ENCODE measurements at places on chromosomes 3 and 15.

DNA sequence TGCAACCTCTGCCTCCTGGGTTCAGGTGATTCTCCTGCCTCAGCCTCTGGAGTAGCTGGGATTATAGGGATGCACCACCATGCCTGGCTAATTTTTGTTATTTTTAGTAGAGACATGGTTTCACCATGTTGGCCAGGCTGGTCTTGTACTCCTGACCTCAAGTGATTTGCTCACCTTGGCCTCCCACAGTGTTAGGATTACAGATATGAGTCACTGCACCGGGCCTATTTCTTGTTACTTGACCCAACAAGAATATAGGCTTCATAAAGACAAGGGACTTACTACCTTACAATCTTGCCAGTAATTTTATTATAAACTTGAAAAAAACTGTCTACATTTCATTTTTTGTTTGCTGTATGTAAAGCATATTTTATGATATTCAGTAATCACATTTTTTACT is 21.4 kb upstream of the ZBTB47 start:
- DNase-seq = no peak

DNA sequence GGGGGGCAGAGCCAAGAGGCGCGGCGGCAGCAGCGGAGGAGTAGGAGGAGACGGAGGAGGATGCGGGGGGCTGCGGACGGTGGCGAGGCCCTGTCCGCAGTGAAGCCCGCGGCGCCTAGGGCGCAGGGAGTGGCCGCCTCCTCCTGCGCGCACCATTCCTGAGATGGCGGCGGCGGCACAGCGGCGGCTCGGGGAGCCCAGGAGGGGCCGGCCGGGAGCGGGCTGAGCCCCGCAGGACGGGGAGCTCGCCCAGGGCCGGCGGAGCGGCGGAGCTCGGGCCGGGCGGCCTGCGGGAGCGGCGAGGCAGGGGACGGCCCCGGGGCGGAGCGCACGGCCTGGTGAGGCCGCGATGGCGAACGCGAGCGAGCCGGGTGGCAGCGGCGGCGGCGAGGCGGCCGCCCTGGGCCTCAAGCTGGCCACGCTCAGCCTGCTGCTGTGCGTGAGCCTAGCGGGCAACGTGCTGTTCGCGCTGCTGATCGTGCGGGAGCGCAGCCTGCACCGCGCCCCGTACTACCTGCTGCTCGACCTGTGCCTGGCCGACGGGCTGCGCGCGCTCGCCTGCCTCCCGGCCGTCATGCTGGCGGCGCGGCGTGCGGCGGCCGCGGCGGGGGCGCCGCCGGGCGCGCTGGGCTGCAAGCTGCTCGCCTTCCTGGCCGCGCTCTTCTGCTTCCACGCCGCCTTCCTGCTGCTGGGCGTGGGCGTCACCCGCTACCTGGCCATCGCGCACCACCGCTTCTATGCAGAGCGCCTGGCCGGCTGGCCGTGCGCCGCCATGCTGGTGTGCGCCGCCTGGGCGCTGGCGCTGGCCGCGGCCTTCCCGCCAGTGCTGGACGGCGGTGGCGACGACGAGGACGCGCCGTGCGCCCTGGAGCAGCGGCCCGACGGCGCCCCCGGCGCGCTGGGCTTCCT is at the start of gene GPR27:
Gene GPR27, plus strand, starts transcription at position 155 of the 909 bp plus-strand sequence. Its CDS starts 195 bp downstream, at position 350.
- DNase-seq = no peak

DNA sequence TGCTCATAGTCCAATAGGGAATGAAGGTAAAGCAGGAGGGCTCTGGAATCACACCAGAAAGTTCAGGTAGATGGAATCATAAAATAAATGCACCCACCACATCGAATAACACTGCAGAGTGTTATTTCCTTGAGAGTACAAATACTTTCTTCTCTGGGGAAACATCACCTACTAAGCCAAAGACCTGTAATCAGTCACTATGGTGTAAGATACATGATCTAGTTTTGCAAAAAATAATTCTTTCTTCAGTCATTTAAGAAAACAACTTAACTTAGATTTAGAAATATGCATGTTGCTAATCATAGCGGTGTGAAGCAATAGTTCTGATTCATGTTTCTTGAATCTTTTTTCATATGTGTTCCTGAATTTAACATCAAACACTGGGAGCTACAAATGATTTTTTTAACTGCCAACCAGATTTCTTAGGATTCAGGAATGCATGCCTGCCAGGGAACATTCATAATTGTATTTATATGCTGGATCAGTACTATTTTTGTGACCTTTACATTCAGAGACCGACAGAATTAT is 40.2 kb upstream of the MEIS2 start:
- no peak for DNase-seq

GRCh38 chr3:176692966-176693785 is 504.1 kb downstream of the TBL1XR1 start:
- no peak for DNase-seq

DNA sequence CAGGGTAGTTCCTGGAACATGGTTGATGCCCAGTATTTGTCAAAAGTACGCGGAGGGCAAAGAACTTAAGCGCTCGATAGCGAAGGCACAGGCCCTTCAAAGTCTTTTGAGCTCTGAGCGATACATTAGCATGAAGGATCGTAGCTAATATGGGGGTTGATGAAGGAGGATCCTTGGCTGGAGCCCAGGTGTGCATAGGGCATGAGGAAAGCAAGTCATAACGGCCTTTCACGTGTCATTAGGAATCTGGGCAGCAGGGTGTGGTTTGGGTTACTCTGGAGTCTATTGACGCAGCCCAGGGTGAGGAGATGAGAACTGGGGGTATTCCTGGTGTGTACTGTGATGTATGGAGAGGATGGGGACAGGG is 31.7 kb downstream of the SPINK8 start:
- DNase-seq = no peak

GRCh38 chr3:120622870-120623726 is 27.0 kb downstream of the NDUFB4 start:
- no peak for DNase-seq

DNA sequence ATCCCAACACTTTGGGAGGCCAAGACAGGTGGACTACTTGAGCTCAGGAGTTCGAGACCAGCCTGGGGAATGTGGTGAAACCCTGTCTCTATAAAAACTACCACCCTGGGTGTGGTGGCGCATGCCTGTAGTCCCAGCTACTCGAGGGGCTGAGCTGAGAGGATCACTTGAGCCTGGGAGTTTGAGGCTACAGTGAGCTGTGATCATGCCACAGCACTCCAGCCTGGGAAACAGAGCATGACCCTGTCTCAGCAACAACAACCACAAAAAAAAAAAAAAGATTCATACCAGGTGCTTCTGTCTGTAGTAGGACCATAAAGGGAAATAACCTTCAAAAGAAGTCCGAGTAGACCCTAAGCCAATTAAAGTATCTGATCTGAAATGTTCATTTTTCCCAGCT is 94.5 kb downstream of the SERPINI1 start:
- no peak for DNase-seq

GRCh38 chr3:173354124-173354523 is 43.4 kb upstream of the NLGN1 start:
- DNase-seq = no peak

GRCh38 chr15:68231102-68231818 is 1.7 kb upstream of the CLN6 start:
- DNase-seq = no peak

GRCh38 chr3:122063908-122064307 is 8.7 kb downstream of the CD86 start:
- DNase-seq = no peak

DNA sequence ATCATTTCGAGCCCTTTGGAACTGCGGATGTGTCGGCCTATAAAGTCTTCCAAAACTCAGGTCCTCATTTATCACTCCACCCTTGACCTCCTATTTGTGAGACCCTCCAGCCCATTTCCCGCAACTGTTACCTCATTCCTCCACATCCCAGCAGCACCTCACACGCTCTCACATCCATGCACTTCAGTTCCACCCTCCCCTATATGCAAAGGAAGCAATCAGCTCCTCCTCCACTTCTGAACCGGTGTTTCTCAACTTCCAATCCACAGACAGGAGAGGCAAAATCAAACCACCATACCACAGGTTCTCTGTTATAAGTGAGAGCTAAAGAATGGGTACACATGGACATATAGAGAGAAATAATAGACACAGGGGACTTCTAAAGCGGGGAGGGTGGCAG is 36.7 kb upstream of the MECOM start:
- no peak for DNase-seq

Measured in NCI-H774 (cell line).